ENCODE measurements at places on chromosomes 3 and 15.

- no peak for DNase-seq
Observed at GRCh38 chr3:13497386-13497785, 17.3 kb downstream of the HDAC11 start.

DNA sequence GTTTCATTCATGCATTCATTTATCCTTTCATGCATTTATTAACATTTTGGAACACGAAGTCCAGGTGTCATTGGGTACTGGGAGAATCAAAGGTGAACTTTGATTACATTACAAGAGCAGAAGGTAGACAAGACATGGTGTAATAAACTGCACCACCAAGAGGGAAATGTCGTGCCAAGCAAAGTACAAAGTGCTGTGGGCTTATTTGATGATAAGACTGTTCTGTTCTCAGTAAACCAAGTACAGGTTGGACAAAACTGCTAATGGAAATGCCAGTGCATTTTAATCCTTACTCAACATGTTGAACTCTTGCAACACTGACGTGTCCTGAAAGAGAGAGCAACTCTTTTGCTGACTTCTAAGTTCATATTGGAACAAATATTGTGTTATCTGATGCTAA lies 69.4 kb downstream of the MME start:
- DNase-seq = no peak

DNA sequence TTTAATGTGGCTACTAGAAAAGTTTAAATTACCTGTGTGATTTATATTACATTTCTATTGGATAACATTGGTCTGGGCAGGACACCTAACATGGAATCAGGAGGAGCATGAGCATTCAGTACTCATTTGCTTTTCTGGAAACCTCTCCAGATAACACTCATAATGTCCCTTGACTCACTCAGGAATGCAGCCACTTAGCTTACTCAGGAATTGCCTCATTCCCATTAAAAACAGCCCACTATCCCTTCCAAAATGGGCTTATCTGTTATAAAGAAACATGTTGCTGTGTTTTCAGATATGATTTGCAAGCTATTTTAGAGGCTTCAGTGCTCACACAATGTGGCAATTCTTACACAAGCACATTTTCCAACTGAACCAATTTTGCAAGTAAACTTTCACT lies 17.1 kb downstream of the GBE1 start:
- no peak for DNase-seq

- DNase-seq = no peak
Observed at GRCh38 chr3:31448035-31448881, 84.5 kb upstream of the STT3B start.

DNA sequence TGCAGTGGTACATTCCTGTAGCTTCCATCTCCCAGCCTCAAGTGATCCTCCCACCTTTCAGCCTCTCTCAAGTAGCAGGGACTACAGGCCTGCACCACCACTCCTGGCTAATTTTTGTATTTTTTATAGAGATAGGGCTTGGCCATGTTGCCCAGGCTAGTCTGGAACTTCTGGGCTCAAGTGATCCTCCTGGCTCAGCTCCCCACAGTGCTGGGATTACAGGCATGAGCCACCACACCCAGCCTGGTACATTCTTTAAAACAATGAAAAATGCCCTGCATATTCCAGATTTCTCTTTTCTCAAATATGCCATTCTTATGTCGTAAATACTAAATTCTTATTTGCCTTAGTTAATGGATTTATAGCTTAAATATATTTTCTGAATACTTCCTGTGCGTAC lies 581.4 kb downstream of the MECOM start:
- no peak for DNase-seq
